Activated T-helper 1 cell treated with anti-CD3 and anti-CD28 coated beads, Interleukin-12 subunit alpha, Interleukin-12 subunit beta, Interleukin-2, Interleukin-4 antibody, amounts not matched to agents 30 ng/mL and 10 ng/mL and 1 ng/mL, durations not matched to agents 14 hours and 24 hours and 36 hours (primary cell): ENCODE measurements at places on chromosomes 7 and 10. TPM values are rescaled to one million over a fixed set of nuclear protein-coding genes. Genes with fewer than 3 reads are reported as not detected.

- no peak for DNase-seq
Observed at GRCh38 chr7:28125431-28126409, 54.9 kb downstream of the JAZF1 start.

- DNase-seq: no peak
Observed at GRCh38 chr7:22598318-22598920, 98.4 kb upstream of the STEAP1B start.

- DNase-seq: no peak
Observed at GRCh38 chr10:126598009-126598408, 72.5 kb downstream of the C10orf90 start.

GRCh38 chr10:127679642-127680255, 57.2 kb upstream of the FOXI2 start:
- no peak for DNase-seq

GRCh38 chr7:7119729-7120128, 62.6 kb upstream of the C1GALT1 start:
- no peak for DNase-seq

The HTR7 gene
- not detected in 2 replicates for total RNA-seq

The LRRC61 gene
- 24.9 and 26.1 TPM in 2 replicates for total RNA-seq
